Cortex of kidney (tissue), 1 donor: ENCODE measurements at places on chromosomes 5 and 9.

GRCh38 chr5:78545406-78545805 is 103.2 kb downstream of the LHFPL2 start:
- DNase-seq: no peak

GRCh38 chr5:171806976-171807747 is 21.5 kb downstream of the SMIM23 start:
- DNase-seq: no peak

DNA sequence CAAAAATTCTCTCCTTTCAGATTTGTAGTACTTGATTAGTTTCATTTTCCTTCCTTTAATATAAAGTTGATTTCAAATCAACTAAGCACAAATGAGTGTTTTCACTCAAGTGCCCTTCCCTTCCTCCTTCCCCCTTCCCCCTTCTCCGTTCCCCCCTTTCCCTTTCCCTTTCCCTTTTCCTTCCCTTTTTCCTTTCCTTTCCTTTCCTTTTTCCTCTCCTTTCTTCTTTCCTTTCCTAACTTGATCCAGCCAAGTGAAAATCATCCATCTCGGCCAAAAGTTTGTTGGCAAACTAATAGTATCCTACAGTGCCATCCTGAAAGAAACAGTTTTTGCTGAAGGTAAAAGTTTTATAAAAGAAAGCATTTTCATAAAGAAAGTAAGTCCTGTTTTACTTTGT is 85.3 kb upstream of the CD180 start:
- no peak for DNase-seq

DNA sequence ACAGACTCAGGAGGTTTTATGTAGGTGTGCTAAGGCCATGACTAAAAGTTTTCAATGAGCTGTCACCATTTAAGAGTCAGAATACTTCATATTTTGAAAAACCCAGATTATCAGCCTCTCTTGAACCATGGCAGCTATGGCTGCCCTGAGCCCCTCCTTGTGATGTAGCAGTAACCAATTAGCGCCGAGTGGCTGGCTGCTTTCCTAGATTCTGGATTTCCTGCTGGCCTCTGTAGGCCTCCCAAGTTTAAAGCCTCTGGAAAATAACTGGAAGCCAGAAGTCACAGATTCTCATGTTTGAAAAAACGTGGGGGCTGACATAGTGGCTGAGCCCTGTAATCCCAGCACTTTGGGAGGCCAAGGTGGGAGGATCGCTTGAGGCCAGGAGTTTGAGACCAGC is 25.5 kb downstream of the DAB2IP start:
- no peak for DNase-seq

- DNase-seq: no peak
Measured at GRCh38 chr5:142017832-142018427, 5.1 kb upstream of the GNPDA1 start.

GRCh38 chr5:18072600-18072999 is 438.3 kb downstream of the TAF11L14 start:
- DNase-seq: no peak

DNA sequence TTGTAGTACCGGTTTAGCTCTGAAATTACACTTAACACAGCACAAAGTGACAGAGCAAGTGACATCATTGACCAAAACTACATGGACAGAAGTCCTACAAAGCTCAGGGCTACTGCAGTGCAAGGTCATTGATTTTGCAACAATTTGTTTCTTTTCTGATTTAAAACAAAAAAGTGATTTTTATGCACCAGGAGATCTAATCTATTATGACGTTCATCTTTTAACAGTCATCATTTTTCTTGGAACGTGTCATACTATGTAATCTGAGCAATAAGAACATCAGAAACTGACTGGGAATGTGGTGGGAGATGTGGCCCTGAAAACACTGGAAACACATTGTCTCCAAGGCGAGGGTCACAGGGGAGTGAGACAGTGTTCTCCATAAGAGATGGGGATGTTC is 17.4 kb upstream of the ZFAND5 start:
- DNase-seq: no peak

DNA sequence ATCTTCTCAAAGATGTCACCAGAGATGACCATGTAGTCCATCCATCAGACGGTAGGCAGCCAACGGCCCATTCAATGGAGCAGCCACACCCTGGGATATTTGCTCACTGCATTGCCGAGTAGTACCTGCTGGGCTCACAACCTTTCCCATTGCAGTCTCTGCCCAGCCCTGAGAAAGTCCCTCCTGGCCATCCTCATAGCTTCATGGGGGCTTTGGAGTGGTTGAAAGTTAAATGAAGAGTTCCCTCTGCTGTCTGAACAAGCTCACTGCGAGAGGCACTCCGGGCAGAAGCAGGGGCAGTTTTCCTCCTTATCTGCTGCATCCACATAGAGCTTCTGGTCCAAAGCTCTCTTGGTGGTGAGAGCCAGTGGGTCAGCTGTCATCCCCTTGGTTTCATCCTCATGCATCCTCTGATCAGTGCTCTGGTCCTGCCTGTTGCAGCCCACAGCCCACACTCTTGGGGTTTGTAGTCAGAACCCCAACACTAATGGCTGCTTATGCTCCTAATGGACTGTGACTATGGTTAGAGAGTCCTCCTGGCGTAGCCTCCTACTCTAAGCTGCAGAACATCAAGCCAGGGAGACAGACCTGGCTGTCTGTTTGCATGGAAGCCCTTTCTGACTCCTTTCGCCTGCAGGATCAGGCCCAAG is 23.3 kb downstream of the TNFSF8 start:
- DNase-seq: no peak

GRCh38 chr5:75322066-75322465 is 15.0 kb upstream of the HMGCR start:
- DNase-seq: no peak
